Memory B cell (primary cell): ENCODE measurements at places on chromosomes 1 and 21.

DNA sequence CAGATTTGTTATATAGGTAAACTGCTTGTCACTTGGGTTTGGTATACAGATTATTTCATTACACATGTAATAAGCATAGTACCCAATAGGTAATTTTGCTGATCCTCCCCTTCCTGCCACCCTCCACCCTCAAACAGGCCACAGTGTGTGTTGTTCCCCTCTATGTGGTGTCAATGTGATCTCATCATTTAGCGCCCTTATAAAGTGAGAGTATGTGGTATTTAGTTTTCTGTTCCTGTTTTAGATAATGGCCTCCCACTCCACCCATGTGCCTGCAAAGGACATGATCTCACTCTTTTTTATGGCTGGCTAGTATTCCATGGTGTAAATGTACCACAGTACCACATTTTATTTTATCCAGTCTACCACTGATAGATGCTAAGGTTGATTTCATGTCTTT lies 522.1 kb upstream of the LRRC7 start:
- DNase-seq, result no peak

DNA sequence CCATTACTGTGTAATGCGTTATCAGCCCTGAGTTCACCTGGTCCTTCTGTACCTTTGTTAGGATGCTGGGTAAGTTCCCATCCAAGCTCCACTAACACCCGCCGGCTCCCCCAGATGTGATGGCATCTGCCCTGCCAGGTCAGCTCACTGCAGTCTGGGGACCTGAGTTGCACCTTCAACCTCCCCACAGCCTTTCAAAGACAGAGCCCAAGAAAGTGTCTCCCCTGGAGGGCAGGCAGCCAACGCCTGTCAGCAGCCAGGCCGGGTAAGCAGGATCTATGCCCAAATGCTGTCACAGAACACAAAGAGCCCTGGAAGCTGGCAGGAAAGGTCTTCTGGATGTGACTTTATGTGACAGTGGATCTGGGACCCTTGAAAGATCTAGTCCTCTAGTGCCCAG lies 13.7 kb downstream of the MRAP start:
- DNase-seq, result no peak

GRCh38 chr1:191697556-191697955 lies 460.7 kb upstream of the RGS18 start:
- no peak for DNase-seq

DNA sequence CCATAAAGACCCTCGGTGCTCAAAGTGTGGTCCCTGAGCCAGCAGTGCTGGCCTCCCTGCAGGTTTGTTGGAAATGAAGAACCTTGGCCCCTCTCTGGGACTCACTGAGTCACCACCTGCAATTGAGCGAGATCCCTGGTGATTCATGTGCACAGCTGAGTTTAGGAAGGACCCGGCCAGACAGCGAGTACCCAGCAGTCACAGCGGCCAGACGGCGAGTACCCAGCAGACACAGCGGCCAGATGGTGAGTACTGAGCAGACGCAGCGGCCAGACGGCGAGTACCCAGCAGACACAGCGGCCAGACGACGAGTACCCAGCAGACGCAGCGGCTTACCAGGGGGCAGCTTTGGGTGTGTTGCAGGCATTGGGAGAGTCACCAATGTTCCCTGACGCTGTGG lies 123.8 kb downstream of the PRDM16 start:
- no peak for DNase-seq

DNA sequence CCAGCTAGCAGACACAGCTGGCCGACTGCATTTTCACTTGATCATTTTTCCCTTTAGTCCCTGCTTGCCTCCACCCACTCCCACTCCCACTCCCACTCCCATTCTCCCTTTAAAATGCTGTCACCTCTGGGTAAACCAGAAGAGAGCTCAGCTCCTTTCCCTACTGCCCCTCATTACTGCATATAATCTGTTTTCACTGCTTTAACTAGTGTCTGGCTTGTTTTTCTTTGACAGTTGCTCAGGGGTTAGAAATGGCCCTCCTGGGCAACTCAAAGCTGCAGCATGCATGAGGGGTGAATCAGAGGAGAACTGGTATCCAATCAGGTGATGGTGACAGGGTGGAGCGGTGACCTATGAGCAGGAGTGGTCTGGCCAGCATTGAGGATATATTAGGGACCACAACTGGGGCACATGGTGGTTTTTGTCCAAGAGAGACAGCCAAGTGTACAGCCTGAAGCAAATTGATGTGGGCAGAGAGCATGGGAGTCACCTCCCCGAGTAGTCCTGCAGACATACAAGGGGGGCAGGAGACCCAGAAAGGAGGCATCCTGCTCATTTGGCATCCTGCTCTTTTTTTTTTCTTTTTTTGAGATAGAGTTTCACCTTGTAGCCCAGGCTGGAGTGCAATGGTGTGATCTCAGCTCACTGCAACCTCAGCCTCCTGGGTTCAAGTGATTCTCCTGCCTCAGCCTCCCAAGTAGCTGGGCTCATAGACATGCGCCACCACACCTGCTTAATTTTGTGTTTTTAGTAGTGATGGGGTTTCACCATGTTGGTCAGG lies 42.6 kb upstream of the SRSF10 start:
- DNase-seq, result no peak

DNA sequence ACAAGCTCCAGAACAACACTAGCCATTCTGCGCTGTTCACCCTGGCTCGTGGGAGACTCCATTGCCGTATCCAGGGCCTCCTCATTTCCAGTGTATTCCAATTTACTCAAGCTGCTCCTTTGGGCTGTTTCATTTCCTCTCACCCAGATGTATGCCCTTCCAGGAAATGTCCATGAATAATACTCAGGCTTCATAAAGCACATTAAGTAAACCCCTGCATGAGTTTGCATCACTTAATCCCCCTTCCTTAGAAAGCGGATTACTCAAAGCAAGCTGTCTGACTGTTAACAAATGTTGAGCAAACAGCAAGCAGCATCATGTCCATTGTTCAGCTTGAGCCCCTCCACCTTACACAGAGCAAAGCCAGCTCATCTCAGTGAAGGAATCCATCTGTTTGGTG lies 403.6 kb upstream of the PBX1 start:
- no peak for DNase-seq

- no peak for DNase-seq
These were observed 384.6 kb downstream of the PLPP3 start for GRCh38 chr1:56194701-56195300.

DNA sequence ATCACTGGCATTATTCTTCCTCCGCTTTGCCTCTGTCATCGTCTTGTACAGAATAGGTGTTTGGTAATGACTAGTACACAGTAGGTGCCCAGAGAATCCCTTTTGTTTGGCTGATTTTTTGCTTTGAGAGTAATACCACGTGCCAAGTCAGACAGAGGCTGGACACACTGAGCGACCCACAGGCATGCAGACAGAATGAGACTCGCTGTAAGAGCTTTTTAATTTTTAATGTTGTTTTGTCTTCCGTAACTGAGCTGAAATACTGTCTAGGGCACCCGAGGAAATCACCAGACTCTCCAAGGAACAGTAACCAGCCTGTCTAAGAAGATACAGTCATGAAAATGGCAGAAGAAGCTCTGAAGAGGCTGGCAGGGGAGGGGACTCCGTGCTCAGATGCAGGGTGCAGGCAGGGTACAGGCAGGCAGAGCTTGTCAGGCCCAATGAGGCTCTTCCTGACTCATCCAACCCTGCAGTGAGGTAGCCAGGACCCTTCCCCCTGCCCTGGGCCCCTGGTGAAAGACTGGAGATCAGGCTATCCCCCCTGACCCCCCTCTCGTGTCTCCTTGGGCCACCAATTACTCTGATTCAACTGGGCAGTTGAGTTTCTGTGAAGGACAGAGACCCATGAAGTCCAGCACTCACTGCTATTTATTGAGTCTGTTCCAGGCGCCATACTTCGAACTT lies 60.1 kb upstream of the ECE1 start:
- DNase-seq, result no peak

DNA sequence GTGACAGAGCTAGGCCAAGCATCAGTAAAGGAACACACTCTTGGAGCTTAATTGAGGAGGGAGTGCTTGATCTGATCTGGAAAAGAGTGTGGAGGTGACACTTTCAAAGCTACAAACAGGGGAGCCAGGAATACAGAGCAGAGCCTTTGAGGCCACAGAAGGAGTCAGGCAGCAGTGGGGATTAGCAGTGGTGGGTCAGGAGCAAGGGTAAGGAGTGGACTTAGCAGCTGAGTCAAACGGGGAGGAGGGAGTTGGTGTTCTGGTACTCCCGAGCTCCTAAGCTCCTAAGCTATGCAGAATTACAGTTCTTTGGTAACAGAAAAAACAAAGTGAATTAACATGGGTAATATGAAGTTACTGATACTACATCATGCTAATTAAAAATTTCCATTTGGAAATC lies 14.5 kb downstream of the RAB4A start:
- no peak for DNase-seq

GRCh38 chr1:7594002-7594713 lies 176.9 kb upstream of the VAMP3 start:
- DNase-seq, result no peak

DNA sequence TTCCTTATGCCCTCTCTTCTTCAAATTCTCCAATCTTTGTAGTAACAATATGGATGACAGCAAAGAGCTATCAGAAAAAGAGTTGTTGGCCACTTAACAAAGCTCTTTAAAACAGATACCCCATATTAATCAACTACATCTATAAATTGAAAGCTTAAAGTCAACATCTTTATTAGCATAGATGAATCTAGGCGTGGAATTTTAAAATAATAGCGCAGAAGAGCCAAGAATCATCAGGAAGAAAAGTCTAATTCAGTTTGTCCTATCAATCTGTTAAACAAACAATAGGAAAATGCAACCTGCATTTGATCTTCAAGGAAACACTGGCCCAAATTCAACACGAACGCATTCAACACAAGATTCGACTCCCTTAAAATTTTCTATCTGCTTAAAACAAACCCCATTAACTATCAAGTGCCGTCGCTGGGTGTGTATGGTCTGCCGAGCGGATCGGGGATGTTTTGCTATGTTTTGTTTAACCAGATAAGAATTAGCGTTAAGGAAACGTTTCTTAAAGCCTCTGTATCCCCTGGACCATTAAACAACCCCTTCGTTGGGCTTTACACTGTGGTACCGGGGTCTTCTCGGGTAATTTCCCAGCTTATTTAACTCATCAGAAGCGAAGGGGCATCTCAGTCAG lies 1.0 kb downstream of the LYST start:
- DNase-seq, result no peak

DNA sequence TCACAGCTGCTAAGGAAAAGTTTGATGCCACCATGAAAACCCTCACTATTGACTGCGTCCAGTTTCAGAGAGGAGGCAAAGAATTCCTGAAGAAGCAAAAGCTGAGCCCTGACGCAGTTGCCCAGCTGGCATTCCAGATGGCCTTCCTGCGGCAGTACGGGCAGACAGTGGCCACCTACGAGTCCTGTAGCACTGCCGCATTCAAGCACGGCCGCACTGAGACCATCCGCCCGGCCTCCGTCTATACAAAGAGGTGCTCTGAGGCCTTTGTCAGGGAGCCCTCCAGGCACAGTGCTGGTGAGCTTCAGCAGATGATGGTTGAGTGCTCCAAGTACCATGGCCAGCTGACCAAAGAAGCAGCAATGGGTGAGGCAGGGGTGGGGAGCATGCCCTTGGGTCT lies 9.5 kb downstream of the CZIB start:
- no peak for DNase-seq

DNA sequence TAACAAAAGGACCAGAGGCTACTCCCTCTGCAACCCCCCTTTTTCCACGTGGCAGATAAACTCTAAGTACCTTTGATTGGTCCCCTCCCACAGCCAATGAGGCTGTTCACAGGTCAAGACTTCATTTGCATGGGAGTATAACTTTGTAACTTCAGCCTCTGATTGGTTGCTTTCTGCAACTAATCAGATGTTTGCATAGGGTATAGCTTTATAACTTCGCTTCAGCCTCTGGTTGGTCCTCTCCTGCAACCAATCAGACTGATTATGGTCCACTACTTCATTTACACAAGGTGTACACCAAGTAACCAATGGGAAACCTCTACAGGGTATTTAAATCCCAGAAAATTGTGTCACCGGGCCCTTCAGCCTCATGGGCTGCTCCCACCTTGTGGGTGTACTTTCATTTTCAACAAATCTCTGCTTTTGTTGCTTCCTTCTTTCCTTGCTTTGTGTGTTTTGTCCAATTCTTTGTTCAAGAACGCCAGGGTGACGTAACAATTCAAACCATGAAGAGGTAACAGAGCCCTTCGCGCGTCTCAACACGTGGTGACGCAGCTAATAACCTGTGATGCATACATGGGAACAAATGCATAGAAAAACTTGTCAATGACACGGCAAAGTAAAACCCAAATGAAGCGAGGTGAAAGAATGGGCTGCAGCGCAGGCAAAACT lies 47.2 kb downstream of the VPS26C start:
- DNase-seq, result no peak

DNA sequence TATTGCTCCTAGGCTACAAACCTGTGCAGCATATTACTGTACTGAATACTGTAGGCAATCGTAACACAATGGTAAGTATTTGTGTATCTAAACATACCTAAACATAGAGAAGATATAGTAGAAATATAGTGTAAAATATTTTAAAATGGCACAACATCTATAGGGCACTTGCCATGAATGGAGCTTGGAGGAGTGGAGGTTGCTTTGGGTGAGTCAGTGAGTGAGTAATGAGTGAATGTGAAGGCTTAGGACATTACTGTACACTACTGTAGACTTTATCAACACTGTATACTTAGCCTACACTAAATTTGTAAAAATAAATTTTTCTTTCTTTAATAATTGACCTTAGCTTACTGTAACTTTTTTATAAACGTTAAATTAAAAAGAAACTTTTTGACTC lies 7.9 kb downstream of the LEFTY2 start:
- no peak for DNase-seq

DNA sequence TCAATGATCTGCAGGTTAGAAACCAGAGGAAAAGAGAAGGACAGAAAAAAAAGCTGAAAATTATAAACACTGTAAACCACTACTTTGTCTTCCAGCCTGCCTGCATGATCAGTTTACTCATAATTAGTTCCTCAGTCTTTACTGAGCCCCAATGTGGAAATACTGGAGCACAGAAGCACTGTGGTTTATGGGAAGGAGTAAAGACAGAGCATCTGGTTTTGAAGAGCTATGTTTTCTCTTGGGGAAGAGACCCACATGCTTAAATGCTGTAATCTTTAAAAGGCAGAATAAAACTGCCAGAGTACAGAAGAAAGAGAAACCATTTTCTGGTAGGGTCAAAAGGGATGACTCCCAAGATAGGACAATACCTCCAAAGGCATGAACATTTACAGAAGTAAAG lies 159.0 kb upstream of the ZNHIT6 start:
- DNase-seq, result no peak

DNA sequence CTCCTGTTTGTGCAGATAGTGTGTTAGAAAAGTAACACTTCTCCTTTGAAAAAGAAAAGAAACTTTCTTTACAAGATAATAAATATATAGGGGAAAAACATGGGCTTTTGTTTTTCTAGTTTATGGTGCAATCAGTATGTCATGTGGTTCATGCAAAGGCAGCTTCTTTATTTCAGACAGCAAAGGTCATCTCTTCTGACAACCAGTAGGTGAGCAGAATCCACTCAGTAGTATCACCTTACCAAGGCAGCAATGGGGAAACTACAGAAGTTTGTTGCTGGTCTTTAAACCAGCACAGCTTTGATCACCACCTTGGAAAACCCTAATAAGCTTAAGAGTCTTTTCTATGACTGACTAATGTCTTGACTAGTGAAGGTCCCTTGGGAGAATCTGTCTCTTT lies 13.0 kb upstream of the SAMSN1 start:
- no peak for DNase-seq

GRCh38 chr1:151989211-151989862 lies 4.3 kb downstream of the S100A10 start:
- DNase-seq, result no peak
